ENCODE measurements at places on chromosomes 7 and 10. TPM values are rescaled to one million over a fixed set of nuclear protein-coding genes. Genes with fewer than 3 reads are reported as not detected.

SYNPO2L gene
- total RNA-seq = 0.11 TPM

GRCh38 chr10:51743146-51743545 is 43.8 kb upstream of the CSTF2T start:
- no peaks in the 10 kb centered on the region for H3K36me3 ChIP-seq
- peaks cover 28% of the 10 kb centered on the region for H3K4me1 ChIP-seq
- no peak for DNase-seq
- no peaks in the 10 kb centered on the region for H3K27me3 ChIP-seq
- H3K4me3 ChIP-seq = no peak overlapping the region

SEM1 gene
- 73.5 TPM for total RNA-seq

CCDC172 gene
- total RNA-seq = not detected

- peak overlapping the region; percentile 61 for H3K27ac ChIP-seq
- H3K4me3 ChIP-seq = no peak overlapping the region
- no peaks in the 10 kb centered on the region for H3K27me3 ChIP-seq
- H3K4me1 ChIP-seq = peaks cover 17% of the 10 kb centered on the region
- DNase-seq = no peak
- peaks cover 2% of the 10 kb centered on the region for H3K36me3 ChIP-seq
Measured at GRCh38 chr7:118794419-118794818, 569.9 kb downstream of the ANKRD7 start.

CHAT gene
- total RNA-seq = not detected

DNA sequence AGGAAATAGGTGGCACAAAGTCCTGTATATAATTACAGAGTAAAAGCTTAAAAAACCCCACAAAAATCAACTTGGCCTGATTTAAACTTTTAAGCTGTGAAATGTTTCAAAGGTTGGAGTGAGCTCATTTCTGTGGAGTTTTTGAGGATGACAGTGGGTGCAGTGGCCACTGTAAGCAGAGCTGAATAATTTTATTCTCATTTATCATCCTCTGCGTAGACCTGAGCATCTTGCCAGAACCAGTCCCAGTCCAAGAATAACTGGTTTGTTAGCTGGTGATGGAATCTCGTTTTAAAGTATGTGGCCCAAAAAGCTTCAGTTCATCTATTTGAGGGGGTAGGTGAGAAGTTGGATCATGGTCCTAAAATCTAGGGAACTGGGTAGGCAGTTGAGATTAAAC is 4.4 kb downstream of the BMPER start:
- no peak overlapping the region for H3K4me3 ChIP-seq
- H3K27me3 ChIP-seq = peaks cover 51% of the 10 kb centered on the region
- DNase-seq = no peak
- H3K27ac ChIP-seq = no peak overlapping the region

DNA sequence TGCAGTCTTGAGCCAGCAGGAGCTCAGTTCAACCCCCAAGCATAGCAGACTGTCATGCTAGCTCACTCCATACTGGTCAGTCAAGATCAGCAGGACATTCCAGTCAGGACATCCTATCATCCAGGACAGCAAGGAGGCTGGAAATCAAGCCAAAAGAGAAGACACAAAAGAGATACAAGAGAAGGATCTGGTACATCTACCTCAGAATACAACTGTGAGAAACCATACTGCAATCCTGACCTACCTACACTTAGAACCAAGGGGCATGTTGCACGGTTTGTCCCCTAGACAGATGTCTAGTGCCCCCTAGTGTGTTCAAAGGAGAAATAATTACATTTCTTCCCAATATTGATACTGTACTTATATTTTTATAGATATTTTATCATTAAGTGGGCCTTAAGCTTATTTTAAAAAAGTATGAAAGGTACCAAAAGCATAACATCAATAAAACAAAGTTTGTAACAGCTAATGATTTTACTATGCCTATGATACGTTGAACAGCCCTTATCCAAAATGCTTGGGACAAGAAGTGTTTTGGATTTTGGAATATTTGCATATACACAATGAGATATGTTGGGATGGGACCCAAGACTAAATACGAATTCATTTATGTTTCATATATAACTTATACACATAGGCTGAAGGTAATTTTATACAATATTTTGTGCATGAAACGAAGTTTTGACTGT is 26.7 kb downstream of the ERCC6 start:
- no peak overlapping the region for H3K27ac ChIP-seq
- no peaks in the 10 kb centered on the region for H3K27me3 ChIP-seq
- peaks cover 7% of the 10 kb centered on the region for H3K36me3 ChIP-seq

DNA sequence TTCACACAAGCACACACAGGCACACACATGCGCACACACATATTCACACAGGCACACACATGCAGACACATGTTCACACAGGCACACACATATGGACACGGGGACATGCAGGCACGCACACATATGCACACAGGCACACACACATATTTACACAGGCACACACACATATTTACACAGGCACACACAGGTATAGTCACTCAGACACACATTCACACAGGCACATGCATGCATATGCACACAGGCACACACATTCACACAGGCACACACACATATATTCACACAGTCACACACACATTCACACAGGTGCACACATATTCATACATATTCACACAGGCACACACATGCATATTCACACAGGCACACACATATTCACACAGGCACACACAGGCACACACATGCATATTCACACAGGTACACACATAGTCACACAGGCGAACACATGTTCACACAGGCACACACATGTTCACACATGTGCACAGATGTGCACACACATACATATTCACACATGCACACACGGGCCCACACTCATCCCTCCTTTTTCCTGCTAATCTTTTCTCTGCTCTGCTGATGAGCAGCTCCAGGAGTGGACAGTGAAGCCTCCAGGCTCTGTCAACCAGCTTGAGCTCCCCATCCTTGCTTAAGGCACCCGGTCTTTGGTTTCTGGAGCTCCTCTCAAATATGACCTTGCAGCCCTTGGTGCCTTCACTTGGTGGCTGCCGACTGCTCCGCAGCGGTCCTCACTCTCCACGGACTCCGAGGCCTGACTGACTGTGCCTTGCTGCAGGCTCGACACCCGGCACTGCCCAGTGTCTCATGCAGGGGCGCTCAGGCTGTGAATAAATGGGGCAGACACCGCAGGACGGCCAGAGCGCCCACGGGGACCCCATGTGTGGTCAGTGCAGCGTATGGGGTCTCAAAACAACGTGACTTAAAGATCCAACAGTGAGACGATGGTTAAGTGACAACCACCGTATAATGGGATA is 581.2 kb upstream of the MGMT start:
- no peak for DNase-seq
- H3K36me3 ChIP-seq = no peaks in the 10 kb centered on the region
- H3K27me3 ChIP-seq = peaks cover 2% of the 10 kb centered on the region
- no peaks in the 10 kb centered on the region for H3K4me1 ChIP-seq
- H3K4me3 ChIP-seq = no peak overlapping the region

PVRIG gene
- not detected for total RNA-seq

- no peak overlapping the region for H3K4me3 ChIP-seq
- DNase-seq = no peak
- H3K27me3 ChIP-seq = no peaks in the 10 kb centered on the region
- no peaks in the 10 kb centered on the region for H3K36me3 ChIP-seq
- H3K4me1 ChIP-seq = peaks cover under 1% of the 10 kb centered on the region
- no peak overlapping the region for H3K27ac ChIP-seq
Measured at GRCh38 chr10:47447209-47447608, 36.7 kb downstream of the ANXA8 start.

SNX10 gene
- 5.1 TPM for total RNA-seq

GRCh38 chr7:139071680-139072079 is 35.8 kb upstream of the ZC3HAV1L start:
- H3K27me3 ChIP-seq = no peaks in the 10 kb centered on the region
- H3K27ac ChIP-seq = no peak overlapping the region
- no peak for DNase-seq
- H3K4me1 ChIP-seq = peaks cover 2% of the 10 kb centered on the region

SEMA3D gene
- total RNA-seq = 272 TPM

GRCh38 chr7:140400381-140400780 is 2.1 kb upstream of the SLC37A3 start:
- peaks cover 26% of the 10 kb centered on the region for H3K4me1 ChIP-seq
- no peak overlapping the region for H3K27ac ChIP-seq
- no peak overlapping the region for H3K4me3 ChIP-seq
- no peak for DNase-seq
- peaks cover 4% of the 10 kb centered on the region for H3K36me3 ChIP-seq
- H3K27me3 ChIP-seq = peaks cover 1% of the 10 kb centered on the region

DNA sequence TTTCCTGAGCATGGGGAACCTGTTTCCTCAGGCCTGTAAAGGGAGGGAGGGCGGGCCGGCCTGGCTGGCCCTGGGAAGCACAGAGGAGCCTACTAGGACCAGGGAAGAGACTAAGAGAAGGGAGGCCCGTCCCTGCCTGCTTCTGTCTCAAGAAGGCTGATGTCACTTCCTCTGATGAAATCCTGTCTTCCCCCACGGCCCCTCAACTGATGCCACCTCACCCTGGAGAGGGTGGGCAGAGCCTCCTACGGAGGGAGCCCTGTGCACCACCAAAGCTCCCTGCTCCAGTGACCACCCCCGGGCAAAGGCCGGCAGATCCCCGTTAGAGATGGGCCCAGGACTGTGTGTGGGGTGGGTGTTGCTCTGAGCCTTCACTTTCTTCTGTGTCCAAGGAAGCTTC is 1.0 kb upstream of the PILRA start:
- DNase-seq = no peak
- no peaks in the 10 kb centered on the region for H3K27me3 ChIP-seq
- H3K36me3 ChIP-seq = peaks cover 5% of the 10 kb centered on the region
- no peak overlapping the region for H3K27ac ChIP-seq
- H3K4me3 ChIP-seq = no peak overlapping the region

NPY4R gene
- not detected for total RNA-seq

DNA sequence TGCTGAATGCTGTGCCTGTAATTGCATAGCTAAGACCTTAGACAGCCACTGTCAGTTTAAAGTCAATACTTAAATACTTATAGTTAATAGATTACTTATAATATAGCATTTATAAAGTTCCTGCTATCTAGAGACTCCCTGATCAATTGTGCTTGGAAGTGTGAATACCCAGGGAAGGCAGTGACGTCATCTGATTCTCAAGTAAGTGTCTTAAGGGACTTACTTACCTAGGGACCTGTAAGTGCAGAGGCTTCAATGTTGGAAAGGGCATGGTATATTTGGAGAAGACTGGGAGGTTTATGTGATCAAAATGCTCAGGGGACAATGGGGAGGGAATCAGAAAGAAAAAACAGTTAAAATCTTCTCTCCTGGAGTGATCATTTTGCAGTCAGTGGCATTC is 55.0 kb downstream of the BICC1 start:
- peaks cover 20% of the 10 kb centered on the region for H3K36me3 ChIP-seq
- no peaks in the 10 kb centered on the region for H3K4me1 ChIP-seq
- H3K27ac ChIP-seq = no peak overlapping the region
- H3K27me3 ChIP-seq = no peaks in the 10 kb centered on the region

DNA sequence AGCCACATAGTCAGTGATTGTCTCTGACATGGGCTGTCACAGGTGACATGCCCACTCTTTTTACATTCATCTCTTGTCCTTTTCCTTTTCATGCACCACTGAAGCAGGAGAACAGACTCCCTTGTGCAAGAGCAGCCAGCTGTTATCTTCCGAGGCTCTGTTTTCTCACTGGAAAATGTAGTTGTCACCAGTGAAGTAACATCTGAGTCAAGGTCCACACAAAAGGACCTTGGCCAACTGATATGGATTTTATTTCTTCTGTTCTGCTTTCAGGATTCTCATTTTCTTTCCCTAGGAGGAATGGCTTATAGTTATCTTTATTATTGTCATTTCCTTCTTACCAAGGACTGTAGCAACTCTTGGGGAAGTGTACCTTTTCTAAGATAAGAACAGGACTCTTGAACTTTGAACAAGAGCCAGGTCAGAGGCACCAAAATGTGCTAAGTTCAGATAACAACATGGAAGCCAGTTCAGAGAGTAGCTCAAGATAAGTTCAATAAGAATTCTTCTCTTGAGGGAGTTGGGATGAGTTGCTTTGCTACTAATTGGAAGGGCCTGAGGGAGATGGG is 22.7 kb downstream of the AVPI1 start:
- no peak for DNase-seq
- no peak overlapping the region for H3K4me3 ChIP-seq
- peaks cover 40% of the 10 kb centered on the region for H3K36me3 ChIP-seq
- no peaks in the 10 kb centered on the region for H3K27me3 ChIP-seq

PAX4 gene
- not detected for total RNA-seq

DNA sequence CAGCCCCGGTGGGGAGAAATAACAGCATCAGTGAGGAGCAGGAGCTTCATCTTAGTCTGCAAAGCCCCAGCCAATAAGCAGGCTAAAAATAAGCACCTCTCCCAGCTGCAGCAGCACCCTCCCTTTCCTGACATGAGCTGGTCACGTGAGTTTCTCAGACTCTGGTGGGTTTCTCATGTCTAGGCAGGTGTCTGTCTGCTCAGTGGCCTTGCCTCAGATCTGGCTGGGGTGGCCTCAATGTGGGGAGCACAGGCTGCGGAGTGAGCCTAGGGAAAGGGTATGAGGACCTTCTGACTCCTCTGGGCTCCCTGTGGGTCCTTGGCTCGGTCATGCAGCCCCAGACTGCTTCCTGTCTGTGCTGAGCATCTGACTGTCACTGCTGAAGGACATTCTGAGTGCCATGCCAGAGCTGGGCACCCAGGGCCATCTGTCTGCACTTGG is 81.6 kb upstream of the LRRC4 start:
- no peak overlapping the region for H3K4me3 ChIP-seq
- H3K27ac ChIP-seq = no peak overlapping the region
- H3K36me3 ChIP-seq = no peaks in the 10 kb centered on the region
- peaks cover 33% of the 10 kb centered on the region for H3K27me3 ChIP-seq
- no peaks in the 10 kb centered on the region for H3K4me1 ChIP-seq

GRCh38 chr7:36236073-36236472 is 83.0 kb downstream of the EEPD1 start:
- no peak for DNase-seq
- peaks cover 24% of the 10 kb centered on the region for H3K4me1 ChIP-seq
- H3K4me3 ChIP-seq = no peak overlapping the region

TRIM50 gene
- total RNA-seq = not detected

GRCh38 chr7:51827631-51828030 is 511.0 kb upstream of the COBL start:
- no peaks in the 10 kb centered on the region for H3K27me3 ChIP-seq
- H3K27ac ChIP-seq = no peak overlapping the region
- no peaks in the 10 kb centered on the region for H3K4me1 ChIP-seq
- H3K4me3 ChIP-seq = no peak overlapping the region
- no peak for DNase-seq

MYPN gene
- total RNA-seq = not detected

- DNase-seq = no peak
- H3K4me3 ChIP-seq = no peak overlapping the region
- no peaks in the 10 kb centered on the region for H3K36me3 ChIP-seq
- peak overlapping the region; percentile 42 for H3K27ac ChIP-seq
- H3K4me1 ChIP-seq = no peaks in the 10 kb centered on the region
Measured at GRCh38 chr7:55308186-55308929, 56.8 kb upstream of the LANCL2 start.
